ENCODE measurements at places on chromosomes 2 and 18.

DNA sequence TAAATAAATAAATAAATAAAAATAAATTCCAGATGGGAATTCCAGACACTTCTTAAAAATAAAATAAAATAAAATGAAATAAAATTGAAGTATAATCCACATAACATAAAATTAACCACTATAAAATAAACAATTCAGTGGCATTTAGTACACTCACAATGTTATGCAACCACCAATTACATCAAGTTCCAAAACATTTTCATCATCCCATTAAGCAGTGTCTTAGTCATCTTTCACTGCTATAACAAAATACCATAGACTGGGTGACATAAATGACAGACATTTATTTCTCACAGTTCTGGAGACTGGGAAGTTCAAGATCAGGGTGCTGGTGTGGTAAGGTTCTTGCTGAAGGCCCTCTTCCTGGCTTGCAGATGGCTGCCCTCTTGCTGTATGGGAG, 22.6 kb upstream of the PROKR1 start:
- no peak for DNase-seq

GRCh38 chr2:74242354-74243071, 44.1 kb downstream of the MTHFD2 start:
- no peak for DNase-seq

- no peak for DNase-seq
Measured at GRCh38 chr2:145351864-145352425, 832.0 kb upstream of the ZEB2 start.

DNA sequence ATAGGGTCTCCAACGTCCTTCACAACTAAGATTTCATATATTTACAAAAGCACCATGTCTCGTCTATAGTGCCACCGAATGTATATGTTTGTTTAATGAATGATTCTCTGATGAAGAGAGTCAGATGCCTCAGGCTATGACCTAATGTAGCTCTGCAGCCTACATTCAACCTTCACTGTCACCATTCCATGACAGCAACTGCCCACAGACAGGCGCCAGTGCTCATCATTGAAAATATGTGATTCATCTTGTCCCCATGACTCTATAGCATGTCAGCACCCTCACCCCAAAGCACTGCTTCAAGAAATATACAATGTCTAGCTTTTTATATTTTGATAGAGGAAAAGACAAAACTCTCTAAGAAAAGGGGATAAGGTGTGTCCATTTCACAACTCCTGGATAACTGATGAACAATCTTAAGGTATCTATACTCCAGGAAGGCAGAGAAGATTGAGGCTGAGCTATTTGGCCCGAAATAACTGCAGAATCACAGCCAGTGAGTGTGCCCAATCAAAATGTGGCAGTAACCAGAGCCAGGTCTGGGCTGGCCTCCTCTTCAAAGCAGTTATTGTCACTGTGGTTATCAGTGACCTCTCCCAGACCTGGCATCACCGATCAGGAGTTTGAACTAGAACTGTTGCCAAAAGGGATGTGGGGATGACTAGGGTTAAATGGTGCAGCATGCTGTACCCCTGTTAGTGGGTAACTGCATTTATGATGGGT, 246.6 kb downstream of the SETBP1 start:
- no peak for DNase-seq

DNA sequence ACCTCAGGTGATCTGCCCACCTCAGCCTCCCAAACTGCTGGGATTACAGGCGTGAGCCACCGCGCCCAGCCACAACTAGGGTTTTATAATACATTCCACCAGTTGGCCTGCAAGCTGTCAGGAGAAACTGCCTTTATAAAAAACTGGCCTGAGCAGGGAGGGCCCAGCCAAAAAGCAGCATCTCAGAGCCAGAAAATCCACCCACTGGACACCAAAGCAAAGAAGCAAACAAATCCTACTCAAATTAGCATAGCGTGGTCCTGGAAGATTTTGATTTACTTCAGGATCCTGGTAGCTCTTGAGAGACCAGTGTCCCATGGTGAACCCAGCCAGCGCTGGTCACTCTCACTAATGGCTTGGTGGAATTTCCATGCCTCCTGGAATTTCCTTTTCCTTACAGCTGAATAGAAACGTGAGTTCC, 60.0 kb upstream of the PXDN start:
- DNase-seq: no peak

DNA sequence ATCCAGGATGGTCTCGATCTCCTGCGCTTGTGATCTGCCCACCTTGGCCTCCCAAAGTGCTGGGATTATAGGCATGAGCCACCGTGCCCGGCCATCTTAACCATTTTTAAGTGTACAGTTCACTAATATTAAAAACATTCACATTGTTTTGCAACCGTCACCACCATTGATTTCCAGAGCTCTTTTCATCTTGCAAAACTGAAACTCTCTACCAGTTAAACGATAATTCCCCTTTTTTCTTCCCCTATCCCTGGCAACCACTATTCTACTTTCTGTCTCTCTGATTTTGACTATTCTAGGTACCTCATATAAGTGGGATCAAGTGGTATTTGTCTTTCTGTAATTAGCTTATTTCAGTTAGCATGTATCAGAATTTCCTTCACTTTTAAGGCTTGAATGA, 16.8 kb upstream of the NEUROD1 start:
- DNase-seq: no peak

- no peak for DNase-seq
Measured at GRCh38 chr2:239438995-239439753, 38.4 kb upstream of the HDAC4 start.

DNA sequence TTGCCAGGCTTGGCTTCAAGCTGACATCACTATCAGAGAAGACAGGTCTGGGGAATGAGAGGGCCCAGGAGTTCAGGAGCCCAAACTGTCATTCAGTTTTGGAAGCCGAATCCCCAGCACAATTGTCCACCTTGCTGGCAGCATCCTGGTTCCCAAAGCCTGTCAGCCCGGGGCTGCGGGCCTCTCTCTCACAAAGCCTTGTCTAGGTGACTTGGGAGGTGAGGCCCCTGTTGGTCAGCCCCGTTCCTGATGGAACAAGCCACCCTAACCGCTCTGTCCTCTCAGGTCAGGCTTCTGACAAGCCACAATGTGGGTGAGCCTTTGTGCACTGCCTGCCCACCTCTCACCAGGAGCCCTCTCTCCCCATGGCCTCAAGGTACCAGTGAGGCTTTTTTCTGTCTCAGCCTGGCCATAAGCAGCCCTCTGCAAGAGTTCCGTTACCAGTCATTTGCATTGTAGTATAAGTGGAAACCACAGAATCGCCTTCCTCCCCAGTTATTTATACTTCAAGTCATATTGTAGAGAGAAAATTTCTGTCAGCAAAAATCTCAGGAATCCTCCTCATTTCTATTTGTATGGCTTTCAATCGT, 100.6 kb downstream of the MSH2 start:
- DNase-seq: no peak

- DNase-seq: peak; percentile 35
Measured at GRCh38 chr2:146734042-146734820, 1110.6 kb upstream of the ACVR2A start.

GRCh38 chr18:3541549-3542386, 91.8 kb downstream of the TGIF1 start:
- DNase-seq: no peak

DNA sequence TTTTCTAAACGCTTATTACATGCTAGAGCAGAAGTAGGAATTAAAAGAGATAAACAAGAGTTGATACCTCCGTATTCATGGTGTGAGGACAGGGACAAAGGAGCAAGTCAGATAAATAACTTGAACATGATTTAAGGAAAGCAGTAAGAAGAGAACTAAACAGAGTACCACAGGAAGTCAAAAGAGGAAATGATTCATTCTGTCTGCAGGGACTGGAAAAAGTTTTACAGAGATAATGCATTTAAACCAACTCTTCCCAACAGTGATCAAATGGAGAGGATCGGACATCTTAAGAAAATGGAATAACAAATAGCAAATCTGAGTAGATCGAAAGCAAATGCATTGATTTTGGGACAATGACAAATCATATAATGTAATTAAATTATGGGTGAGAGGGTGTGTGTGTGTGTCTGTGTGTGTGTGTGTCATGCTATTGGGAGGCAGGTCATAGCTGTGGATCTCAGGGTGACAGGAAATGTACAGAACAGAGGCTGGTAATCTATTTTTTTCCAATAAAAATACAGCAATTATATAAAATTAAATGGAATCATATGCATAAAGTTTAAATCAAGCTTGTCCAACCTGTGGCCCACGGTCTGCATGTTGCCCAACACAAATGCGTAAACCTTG, 113.4 kb downstream of the MC4R start:
- peak; percentile 31 for DNase-seq

DNA sequence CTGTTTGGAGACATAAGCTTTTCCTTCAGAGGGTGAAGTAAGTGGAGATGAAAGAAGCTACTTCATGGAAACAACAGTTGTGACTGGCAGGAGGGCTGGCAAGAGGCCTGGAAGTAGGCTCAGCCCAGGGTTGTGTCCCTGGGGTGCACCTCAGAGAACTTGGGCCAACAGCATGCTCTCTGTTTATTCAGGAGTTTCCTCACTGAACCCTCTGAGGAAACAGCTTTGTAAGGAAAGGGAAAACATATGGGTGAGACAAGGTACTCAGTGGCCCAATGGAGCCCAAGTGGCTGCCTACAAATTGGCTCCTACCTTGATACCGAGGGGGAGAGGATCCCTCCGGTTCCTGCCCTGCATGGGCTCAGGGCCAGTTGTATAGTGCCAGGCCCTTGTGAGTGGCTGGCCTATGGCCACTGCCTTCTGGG, 115.5 kb upstream of the ITGA6 start:
- no peak for DNase-seq

DNA sequence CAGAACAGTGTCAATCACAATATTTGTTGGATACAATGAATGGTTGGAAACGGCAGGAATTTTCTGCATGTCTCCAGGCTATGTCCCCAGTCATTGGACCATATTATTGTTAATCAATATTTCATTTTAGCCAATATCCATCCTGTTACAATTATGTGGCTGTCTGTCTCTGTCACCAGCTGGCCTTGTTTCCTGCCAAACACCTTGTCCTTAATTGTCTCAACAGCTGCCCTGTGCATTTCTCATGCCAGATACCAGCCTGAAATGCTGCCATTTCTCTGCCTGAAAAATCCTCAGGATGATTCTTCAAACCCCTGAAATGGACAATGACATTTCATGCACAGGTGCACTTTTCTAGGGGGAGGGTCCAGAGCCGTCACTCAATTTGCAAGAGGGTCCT, 170.6 kb downstream of the ALPK2 start:
- DNase-seq: no peak

DNA sequence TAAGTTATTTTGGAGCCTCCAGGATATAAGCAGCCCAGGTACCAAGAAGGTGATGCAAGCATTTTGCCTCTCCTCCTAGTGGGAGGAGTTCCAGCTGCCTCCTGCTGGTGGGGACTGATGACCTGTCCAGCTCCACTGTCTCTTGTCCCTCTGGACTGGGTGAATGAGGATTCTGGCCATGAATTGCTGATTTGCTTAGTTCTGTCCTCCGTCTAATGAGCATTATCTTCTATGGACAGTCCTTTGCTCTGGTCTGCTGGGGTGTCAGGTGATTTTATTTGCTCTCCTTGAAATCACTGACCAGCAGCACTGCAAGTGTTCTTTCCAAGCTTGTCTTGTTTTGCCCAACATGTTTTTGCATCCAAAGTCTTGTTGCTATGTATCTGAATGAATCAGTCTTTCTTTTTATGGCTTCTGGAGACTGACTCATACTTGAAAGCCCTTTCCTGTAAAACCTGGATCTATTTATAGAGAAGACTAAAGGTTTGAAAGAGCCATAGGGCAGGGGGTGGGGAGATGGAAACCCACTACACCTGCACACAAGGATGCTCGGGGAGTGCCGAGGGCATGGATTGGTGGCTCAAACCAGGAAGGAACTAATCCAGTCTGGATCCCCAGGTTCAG, 40.5 kb upstream of the EFHD1 start:
- DNase-seq: peak; percentile 61

GRCh38 chr2:101679037-101679726, 18.3 kb upstream of the MAP4K4 start:
- DNase-seq: no peak

- DNase-seq: no peak
Measured at GRCh38 chr18:53861185-53861584, 363.3 kb downstream of the MBD2 start.

- no peak for DNase-seq
Measured at GRCh38 chr18:74631623-74632350, 34.1 kb downstream of the ZNF407 start.

DNA sequence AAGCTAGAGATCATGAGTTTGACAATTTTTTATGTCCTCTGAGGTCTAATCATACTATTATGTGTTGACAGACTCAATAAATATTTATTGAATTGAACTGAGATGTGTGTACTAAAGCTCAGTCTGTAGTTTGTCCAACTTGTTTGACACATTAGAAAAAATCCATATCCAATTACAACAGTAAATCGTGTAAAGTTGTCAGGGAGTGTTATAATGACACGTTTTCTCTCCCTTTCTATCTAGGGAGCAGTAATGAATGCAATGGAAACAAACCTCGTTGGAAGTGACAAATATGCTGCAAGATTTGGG, 28.4 kb downstream of the ITGA4 start:
- no peak for DNase-seq

DNA sequence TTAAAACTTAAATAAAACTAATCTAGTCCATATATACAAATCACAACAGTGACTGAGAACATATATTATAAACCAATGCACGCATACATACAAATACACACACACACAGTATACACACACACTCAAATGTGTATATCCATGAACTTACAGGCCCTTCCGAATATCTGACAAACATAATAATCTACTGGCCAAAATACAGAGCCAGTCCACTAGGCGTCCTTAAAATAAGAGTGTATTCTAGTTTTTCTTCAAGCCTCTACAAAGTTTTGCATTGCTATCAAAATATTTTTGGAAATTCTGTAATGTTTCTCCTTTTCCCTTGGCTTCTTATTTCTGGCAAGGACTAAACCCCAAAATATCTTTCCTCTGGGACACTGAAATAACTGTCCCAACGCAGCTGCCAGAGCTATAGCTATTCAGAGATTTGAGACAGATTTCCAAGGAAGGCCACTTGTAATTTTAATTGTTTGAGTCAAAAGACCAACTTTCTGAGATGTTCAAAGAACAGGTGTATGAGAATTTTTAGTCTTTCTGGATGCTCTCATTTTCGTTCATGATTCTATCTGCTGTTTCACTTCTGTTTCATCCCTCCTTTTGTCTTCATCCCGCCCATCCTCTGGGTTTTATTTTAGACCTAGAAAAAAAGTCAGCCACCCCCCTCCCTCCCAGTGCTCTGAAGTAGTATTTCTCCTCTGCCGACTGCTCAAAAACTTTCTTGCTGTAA, 24.1 kb upstream of the SP3 start:
- no peak for DNase-seq

DNA sequence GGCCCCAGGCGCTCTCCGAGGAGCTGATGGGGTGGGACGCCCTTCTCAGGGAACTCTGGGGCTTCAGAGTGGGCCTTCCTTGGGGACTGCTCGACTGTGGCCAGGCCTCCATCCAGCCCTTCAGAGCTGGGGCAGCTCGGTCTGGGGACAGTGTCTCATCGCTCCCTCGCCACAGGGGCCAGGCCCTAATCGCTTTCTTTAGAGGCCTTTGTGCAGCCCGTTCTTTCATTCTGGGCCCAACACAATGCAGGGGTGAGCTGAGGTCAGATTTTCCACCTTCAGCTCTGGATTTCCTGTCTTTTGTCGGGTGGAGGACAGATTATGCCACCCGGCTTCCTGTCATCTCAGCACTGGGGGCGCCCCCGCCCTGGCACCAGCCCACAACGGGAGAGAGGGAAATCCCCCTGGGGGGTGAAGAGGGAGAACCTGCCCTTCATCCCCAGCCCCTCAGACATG, 25.2 kb downstream of the MYCN start:
- DNase-seq: no peak
